CD4-positive, alpha-beta T cell treated with Interleukin-21 for 1 hour (primary cell): ENCODE measurements at places on chromosomes 4 and X.

- DNase-seq, result no peak
Observed at GRCh38 chr4:176636292-176636691, 156.4 kb downstream of the VEGFC start.

DNA sequence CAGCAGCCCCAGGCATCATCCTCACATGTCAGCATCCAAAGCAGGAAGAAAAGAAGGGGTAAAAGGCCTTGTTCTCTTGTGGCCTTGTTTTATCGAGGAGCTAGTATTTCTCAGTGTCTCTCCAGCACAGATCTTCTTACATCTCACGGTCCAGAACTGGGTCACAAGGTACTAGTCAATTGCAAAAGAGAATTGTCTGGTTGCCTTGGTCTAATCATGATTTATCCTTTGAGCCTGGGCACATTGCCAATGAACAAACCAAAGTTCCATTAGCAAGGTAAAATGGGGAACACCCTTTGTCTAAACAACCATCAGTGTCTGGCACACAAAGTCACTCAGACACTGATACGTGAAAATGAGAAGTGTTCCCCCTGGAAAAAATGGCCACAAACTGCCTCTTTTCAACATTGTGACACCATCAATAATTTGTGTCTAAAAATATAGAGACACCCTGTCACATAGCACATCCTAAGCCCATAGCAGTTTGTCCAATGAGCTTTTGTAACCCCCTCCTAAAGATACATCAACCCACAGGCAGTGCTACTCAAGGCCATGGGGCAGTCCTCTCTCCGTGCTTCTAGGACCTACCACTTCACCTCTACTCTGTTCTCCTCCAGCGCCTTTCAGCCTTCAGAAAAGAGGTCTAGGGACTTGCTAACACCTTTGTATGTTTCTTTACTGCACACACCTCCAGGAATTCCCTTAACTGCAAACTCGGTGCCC is 534.4 kb downstream of the MID1IP1 start:
- no peak for DNase-seq

DNA sequence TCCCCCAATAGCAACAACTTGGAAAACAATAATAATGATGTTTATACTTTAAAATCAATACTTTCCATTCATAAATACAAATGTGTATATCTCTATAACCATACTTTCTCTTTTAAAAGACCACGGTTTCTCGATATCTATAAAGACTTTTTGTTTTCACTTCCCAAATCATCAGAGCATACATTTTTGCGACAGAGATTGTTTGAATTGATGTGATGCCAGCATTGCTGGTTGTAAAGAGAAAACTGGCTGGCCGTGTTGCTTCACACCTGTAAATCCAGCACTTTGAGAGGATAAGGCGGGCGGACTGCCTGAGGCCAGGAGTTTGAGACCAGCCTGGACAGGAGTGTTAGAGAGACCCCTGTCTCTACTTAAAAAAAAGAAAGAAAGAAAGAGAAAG is 77.6 kb upstream of the ZNF518B start:
- no peak for DNase-seq

- no peak for DNase-seq
Observed at GRCh38 chrX:66676990-66677389, 38.1 kb upstream of the EDA2R start.

GRCh38 chrX:22628275-22628674 is 355.6 kb downstream of the CBLL2 start:
- DNase-seq, result no peak

DNA sequence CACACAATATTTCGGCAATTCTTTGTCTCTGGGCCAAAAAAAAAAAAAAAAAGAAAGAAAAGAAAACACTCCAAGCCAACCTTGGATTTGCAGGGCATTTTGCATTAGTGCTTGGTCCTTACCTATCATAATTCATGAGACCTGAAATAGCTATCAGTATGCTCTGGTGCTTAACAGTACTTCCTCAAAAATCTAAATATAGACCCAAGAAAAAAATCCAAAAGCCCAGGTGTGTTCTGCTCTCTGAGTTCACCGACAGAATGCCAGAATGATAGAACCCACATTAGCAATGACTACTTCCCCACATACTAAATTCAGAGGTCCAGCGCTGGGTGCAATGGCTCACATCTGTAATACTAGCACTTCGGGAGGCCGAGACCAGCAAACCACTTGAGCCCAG is 42.9 kb downstream of the ABCG2 start:
- DNase-seq, result no peak

GRCh38 chr4:109385260-109385659 is 48.4 kb upstream of the SEC24B start:
- no peak for DNase-seq

GRCh38 chrX:107574054-107574683 is 54.1 kb upstream of the PRPS1 start:
- no peak for DNase-seq

- DNase-seq, result no peak
Observed at GRCh38 chr4:14076776-14077175, 449.3 kb upstream of the BOD1L1 start.

- DNase-seq, result no peak
Observed at GRCh38 chrX:76971393-76972376, 475.5 kb upstream of the FGF16 start.

DNA sequence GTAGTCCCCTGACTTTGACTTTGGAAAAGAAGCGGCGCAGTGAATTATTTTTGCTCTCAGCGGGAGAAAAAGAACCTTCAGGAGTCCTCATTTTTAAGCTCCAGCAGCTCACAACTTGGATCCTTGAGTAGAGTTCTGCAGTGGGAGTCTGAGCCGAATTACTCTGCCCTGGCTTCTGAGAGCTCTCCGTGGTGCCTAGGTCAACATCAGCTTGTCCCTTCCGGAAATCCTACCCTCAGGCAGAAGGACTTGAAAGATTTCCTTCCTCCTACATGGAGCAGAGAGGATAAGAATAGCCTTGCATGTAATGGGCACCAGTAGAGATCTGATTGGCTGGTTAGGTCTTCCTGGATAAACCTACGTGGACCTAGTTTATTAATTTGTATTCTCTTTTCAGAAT is 549.7 kb upstream of the TENM3 start:
- DNase-seq, result no peak

DNA sequence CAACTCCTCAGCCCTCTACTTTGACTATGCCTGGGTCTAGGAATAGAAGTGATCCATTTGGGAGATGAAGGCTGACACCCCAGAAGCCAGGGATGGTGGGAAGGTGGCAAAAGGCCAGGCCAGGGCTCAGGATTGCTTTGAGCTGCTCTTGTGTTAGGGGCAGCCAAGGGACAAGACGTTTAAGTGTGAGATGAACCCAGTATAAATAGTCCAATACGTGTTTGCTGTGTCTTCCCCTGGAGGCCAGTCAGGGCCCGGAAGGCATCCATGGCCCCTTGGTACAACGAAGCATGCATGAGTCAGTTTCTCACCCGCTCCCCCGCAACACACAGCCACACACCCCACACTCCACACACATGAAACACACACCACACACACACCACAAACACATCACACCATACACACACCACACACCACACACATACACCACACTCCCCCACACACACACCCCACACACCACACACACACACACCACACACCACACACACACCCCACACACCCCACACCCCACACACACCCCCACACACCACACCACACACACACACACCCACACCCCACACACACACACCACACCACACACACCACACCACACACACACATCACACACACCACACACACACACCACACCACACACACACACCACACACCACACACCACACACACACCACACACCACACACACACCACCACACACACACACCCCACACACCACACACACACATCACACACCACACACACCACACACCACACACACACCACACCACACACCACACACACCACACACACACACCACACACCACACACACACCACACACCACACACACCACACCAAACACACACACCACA is 5.1 kb downstream of the STARD8 start:
- no peak for DNase-seq

- no peak for DNase-seq
Observed at GRCh38 chrX:133566876-133567275, 151.6 kb upstream of the GPC4 start.

DNA sequence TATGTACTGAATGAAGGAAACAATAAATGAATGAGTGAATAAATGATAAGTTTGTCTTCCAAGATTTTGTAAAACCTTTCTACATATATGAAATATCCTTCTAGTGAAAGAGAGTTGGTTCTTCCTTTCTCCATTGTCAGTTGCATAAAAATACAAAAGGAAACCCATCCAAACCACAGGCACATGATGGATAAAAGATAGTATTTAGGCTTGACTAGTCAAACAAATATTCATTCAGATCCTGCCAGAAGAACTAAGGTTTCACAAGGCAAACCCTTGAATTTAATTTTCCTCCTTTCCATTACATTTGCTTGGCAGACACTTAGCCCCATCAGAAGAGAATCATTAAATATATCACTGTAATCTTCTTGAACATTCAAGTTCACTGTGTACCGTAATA is 208.4 kb downstream of the COL25A1 start:
- DNase-seq, result no peak

DNA sequence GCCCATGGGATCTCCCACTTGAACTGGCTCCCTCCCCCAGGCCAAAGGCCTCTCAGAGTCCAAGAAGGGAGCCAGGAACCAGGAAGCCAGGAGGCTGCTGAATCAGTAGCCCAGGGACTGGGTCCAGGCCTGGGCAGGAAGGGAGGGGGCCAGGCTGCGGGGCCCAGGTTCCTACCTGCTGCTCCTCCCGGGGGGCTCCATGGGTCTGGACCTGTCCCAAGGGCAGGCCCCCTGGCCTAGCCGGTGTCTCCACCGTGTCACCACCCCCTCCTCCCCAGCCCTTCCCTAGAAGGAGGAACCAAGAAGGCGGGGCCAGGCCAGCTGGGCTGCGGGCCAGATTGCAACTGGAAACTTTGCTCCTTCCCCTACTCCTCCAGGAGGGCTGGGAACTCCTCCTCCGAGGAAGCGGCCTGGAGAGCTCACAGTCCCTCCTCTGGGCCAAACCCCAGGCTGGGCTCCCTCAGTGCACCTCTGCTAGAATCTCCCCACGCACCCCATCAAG is at the start of gene IQSEC2:
IQSEC2 (minus strand) TSS at position 264 of the 502 bp plus-strand sequence.
- no peak for DNase-seq

GRCh38 chr4:185244763-185245162 is 35.4 kb downstream of the SNX25 start:
- DNase-seq, result no peak

- no peak for DNase-seq
Observed at GRCh38 chr4:145153904-145154298, 26.5 kb downstream of the OTUD4 start.

DNA sequence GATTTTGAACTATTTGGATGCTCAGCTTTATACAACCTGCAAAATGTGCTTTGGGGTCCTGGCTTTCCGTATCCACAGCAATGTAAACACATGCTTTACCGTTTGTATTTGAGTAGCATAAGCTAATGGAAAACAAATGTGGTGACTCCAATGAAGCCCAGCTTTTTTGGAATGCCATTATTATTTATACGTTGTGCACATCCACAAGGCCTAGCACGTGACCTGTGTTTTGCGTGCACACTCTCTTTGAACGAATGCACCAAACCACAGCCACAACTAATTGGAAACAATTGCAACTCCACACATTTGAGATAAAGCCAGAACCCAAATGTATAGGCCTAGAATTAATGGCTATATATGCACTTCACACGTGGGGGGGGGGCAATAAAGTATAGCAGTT is 189.5 kb upstream of the GPC4 start:
- DNase-seq, result no peak

DNA sequence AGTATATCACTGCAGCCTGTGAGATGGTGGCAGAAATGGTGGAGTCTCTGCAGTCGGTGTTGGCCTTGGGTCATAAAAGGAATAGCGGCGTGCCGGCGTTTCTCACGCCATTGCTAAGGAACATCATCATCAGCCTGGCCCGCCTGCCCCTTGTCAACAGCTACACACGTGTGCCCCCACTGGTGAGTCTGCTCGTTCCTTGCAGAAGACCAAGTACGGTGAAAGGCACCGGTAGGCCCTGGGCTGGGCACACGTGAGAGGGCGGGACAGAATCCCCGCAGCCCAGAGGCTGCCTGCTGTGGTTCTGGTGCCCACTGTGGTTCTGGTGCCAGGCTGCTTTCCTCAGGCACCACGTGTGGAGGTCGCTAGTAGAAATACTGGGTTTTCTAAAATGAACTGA is 31.2 kb upstream of the MSANTD1 start:
- no peak for DNase-seq

GRCh38 chr4:88957570-88957969 is 99.4 kb downstream of the FAM13A start:
- DNase-seq, result no peak
